ENCODE measurements at places on chromosomes 4 and X.

DNA sequence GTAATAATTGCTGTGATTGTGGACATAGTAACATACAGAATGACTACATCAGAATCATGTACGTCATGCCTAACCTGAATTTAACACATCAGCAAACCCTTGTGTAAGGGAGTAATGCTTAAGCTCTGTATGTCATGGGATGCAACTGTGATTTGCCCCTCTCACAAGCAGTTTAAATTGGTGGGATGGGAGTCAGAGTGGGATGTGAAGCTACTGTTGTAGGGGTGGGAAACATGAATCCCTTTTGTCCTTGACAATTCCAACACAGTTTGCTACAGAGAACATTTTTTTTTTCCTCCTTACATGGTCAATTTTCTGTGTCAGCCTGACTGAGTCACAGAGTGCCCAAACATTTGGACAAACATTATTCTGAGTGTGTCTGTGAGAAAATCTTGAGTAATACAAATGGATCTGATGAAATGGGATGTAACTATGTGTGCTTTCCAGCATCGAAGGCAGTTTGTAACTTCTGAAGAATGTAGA is 392.8 kb downstream of the GPM6A start:
- no peak for DNase-seq

GRCh38 chrX:20347481-20347880 is 80.8 kb upstream of the RPS6KA3 start:
- no peak for DNase-seq

DNA sequence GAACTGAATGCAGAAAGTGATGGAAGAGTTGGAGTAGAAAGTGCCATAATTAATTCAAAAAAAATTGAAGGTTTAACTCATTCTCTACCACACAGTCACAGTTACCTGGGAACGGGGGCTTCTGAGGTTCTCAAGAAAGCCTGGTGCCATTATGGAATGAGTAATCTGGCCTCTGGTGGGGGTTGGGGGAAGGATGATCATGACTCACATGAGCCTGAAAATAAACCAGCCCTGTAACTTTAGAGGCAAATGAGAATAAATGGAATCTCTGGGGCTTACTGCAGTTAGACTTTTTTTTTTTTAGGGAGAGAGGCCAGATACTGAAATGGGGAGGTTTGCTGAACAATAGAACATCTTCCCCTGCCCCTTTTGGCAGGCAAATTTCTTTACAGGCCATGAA is 55.3 kb downstream of the SOD3 start:
- DNase-seq = no peak

GRCh38 chr4:26015133-26015651 is 101.2 kb downstream of the SMIM20 start:
- no peak for DNase-seq

- no peak for DNase-seq
Measured at GRCh38 chrX:98717970-98718369, 1692.1 kb downstream of the PCDH19 start.

DNA sequence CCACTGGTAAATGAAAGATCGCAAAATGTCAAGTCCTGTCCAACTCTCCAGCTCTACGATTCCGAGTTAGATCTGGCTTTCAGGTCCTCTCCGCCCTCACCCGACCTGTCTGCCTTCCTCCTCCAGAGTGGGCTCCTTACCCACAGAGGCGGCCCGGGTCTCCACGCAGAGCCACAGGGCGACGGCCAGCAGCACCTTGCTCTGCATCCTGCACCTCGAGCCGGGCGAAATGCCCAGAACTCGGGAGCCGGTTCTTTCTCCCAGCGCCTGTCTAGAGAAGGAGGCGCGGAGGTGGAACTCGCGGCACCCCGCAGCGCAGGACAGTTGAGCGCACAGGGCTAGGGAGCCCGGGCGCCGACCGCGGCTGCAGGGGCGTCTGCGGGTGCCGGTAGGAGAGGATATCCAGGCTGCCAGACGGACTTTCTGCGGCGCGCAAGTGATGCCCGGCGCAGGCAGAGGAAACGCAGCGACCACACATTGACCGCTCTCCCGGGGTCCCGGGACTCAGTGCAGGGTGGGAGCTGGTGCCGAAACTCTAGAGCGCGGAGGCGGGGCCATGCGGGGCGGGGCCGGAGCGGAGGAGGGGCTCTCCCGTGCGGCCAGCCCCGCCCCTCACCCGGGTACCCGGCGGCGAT is at the start of gene KDR:
TSS of gene KDR (minus strand) at position 509 of the 635 bp plus-strand sequence. CDS start at position 207, 302 bp downstream.
- DNase-seq = no peak

- DNase-seq = no peak
Measured at GRCh38 chr4:123892368-123892976, 495.9 kb downstream of the SPRY1 start.

- no peak for DNase-seq
Measured at GRCh38 chrX:132883358-132883915, 75.0 kb downstream of the HS6ST2 start.

- DNase-seq = peak; percentile 65
Measured at GRCh38 chr4:26319949-26320537, 771 bp upstream of the RBPJ start.

- DNase-seq = no peak
Measured at GRCh38 chrX:134032441-134032840, 47.0 kb upstream of the GPC3 start.

GRCh38 chrX:41382714-41383645 is 49.0 kb downstream of the DDX3X start:
- DNase-seq = peak; percentile 2

- DNase-seq = peak; percentile 19
Measured at GRCh38 chr4:1604706-1605205, 79.4 kb downstream of the FAM53A start.

GRCh38 chr4:130054908-130055307 is 959.0 kb downstream of the C4orf33 start:
- no peak for DNase-seq

DNA sequence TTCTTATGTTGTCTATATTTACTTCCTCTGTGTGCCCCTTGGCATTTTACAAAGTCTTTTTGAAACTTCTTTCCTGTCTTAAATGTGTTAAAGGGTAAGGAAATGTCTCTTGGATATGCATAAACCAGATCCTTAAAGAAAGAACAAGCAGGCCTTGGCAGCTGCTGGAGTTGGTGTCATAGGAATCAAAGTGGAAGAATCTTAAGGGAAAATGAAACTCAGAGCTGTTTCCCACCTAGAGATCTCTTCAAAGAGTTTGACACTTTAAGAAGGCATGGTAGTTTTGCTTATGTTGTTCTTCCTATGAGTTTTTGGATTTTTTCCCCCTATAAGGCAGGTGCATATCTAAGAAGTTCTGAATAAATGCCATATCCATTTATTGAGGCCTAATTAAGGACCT is 37.0 kb upstream of the CWH43 start:
- no peak for DNase-seq

GRCh38 chr4:55753856-55754255 is 65.7 kb upstream of the EXOC1L start:
- no peak for DNase-seq

DNA sequence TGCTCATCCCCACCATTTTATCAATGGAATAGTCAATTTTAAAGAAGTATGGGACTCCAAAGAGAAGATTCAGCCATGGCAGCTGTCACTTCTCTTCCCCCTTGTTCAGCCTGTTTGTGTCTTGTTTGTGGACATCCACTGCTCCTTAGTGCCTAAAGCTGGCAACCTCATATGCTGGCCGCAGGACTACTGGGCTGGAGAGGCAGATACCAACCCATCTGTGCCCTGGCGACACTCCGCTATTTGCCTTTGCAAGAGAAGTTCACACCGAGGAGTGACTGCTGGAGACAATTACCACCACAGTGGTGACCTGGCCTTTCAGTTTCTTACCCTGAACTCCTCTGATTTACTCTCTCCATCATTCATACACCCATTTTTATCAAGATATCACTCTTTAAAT is 64.3 kb downstream of the NHSL2 start:
- no peak for DNase-seq

- DNase-seq = no peak
Measured at GRCh38 chrX:138748480-138748879, 37.0 kb upstream of the FGF13 start.

All from stimulated activated naive CD8-positive, alpha-beta T cell treated with anti-CD3 and anti-CD28 coated beads, Interleukin-15, Interleukin-2, amounts not matched to agents 100 U/mL and 50 U/mL, for 24 hours (primary cell).